ENCODE measurements at places on chromosomes 5 and 9. TPM values are rescaled to one million over a fixed set of nuclear protein-coding genes. Genes with fewer than 3 reads are reported as not detected.

The NKD2 gene
- total RNA-seq: 3.3 TPM

DNA sequence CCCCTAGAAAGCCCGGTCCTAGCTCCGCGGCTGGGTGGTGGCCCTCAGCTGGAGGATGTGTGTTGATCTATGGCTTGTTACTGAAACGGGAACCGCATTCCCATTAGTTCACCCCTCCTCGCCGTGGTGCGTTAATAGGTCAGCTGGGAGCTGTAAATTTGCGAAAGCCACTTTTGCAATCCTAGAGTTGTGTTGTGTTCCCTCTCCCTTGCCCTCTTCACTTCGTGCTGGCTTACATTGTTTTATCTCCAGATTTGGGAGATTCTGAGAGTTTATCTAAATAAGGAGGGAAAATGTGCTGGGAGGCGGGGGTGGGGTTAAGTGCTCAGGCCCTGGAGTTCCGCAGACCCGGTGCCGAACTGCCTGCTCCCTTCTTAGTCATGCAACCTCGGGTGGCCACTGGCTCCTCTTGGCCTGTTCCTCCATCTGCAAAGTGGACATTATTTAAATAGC, 62.8 kb downstream of the HMCN2 start:
- DNase-seq: no peak

DNA sequence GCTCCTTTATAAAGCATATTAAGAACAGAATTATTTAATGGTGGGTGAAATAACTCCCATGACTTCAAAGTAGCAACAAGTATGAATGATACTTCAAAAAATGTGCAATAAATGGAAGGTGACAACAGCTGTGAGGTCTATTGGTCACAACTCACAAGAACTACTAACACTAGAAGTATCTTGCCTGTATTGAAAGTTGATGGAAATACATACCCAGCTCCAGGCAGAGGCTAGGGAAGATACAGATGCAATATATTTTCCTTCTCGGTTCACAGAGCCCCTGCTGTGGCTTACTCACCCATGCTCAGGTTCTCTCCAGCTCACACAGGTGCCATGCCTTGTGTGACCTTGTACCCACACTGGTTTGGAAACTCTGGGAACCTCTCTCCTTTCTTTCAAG, 133.8 kb downstream of the LIFR start:
- no peak for DNase-seq

The PGM5 gene
- 30.5 TPM for total RNA-seq

GRCh38 chr5:145699846-145700245, 135.3 kb downstream of the PRELID2 start:
- no peak for DNase-seq

GRCh38 chr9:33143241-33143661, 23.9 kb downstream of the B4GALT1 start:
- no peak for DNase-seq

All from Peyer's patch (tissue), 4 donors.